ENCODE measurements at places on chromosomes 2 and 18.

DNA sequence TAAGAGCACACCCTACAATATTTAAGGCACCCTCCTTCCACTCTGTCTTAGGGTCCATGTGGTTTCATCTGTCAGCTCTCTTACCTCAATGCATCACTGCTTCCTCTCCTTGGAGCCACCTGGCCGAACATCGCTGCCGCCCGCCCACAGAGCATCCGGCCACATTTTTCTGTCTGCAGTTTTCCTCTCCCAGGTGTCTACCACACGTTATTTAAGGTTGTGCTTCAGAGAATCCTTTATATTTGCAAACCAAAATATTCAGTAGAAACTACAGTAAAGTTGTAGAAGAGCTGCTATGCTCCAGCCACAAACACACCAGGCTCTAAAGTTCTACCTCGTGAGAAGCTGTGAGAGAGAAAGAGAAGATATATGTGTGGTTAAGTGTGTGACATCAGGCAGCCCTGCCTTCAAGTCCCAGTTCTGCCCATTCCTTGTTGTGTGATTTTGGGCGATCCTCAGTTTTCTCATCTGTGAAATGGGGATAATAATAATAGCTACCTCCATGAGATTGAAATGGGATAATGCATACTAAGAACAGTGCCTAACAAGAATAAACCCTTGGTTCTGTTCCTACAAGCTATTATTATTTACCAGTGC, 4.9 kb upstream of the STK17B start:
- DNase-seq: no peak

DNA sequence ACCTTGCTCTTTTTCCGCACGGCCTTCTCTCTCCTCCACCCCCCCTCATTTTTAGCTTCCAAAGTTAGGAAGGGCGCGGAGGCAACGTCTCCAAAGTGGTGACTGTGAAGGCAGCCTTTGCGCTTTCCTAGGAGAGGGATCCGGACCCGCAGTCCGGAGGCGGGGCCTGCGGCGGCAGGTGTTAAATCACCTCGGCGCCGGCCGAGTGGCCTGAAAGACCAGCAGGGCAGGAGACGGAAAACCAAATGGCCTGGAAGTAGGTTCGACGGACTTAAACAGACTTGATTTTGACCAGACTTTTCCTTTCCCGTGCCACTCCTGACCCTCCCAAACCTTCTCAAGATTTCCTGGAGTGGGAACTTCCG, 615 bp downstream of the GORASP2 start:
- DNase-seq: peak; percentile 83

- DNase-seq: no peak
These were observed 11.4 kb downstream of the SESTD1 start for GRCh38 chr2:179253226-179253625.

GRCh38 chr2:224734949-224735348, 18.8 kb upstream of the CCDC195 start:
- no peak for DNase-seq

DNA sequence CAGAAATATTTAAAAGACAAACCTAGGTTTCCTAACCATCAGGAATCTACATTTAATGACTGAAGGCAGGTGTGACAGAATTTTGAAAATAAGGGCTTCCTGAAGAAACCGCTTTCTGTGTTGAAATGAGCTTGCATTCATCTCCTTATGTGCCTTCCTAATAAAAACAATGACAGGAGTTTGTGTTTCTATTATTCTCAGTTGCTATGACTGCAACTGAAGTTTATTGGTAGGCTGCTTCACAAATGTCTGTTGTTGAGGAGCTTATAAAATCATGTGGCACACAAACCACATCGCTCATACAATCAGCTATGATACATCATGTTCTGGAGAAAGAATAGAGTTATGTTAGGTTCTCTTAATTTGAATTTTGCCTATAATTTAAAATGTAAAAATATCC, 362.7 kb upstream of the SLC8A1 start:
- DNase-seq: no peak

GRCh38 chr18:50432915-50433314, 58.1 kb downstream of the SKA1 start:
- DNase-seq: no peak

DNA sequence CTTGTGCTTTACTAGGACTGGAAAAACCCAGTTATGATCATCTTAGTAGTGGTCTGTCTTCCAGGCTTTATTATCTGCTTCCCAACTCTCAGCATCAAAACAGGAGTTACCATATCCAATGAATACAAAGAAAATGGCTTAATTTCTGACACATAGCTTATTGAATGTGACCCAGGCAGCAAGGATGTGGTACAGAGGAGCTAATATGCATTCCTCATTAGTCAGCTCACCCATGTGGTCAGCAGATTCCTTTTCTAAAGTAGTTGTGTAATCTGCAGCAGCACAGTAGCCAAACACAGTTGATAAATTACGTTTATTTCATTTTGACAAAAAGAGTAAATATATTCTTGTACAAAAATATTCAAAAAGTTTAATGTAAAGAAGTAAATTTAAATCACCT, 43.6 kb downstream of the TSPYL6 start:
- DNase-seq: peak; percentile 26

DNA sequence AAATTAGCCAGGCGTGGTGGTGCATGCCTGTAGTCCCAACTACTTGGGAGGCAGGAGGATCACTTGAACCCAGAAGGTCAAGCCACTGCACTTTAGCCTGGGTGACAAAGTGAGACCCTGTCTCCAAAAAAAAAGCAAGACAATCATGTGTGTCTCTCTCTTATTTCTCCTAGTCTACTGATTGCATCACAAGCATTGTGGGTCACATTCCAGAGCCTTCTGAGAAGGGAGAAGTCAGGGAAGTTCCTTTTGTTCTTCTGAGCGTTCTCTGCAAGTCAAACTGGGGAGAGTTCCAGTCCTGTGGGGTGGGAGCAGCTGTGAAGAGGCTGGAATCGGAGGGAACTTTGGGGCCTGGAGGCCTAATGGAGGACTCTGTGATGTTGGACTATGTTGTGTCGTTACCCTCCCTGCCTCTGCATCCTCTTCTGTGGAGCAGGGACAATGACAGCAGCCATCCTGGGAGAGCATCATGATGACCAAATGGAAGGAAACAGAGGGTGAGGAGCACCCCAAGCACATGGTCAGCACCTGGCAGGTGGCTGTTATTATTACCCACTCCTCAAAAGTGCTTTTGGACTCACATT, 115.4 kb downstream of the MRO start:
- DNase-seq: no peak

- no peak for DNase-seq
These were observed 25.7 kb downstream of the DHX57 start for GRCh38 chr2:38850045-38850444.

DNA sequence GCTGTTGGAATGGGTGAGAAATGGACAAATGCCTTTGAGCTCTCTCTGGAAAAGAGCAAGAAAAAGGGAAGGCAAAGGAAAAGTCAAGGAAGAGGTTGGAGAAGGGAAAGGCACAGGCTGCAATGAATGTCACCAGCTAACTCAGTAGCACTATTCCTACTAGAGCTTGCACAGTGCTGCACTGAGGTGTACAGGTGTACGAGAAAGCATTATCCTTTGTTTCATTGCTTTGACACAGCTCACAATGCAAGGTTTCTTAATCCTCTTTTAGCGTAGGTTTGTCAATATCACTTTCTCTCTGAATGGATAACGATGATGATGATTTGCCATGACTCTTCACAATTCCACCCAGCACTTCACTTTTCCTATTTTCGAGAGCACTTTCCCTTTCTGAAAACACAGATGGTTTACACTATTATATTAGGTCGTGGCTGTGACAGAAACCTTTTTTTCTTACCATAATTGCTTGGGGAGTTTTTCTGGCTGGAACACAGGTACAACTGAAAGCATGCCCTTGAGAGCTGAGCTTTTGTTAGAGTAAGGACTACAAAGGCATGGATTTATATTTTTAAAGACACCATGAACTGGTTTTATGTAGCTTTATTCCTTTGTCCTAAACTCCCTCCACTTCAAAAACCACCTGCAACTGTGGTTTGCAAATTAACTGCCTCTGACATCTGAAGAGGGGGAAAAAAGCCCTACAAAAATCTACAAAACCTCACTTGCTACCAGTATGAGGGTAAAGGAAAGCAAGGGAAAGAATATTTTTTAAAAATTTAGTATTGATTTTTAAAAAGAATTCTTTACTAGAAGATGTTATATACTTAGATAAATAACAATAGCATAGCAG, 265.5 kb downstream of the TGIF1 start:
- peak; percentile 87 for DNase-seq

DNA sequence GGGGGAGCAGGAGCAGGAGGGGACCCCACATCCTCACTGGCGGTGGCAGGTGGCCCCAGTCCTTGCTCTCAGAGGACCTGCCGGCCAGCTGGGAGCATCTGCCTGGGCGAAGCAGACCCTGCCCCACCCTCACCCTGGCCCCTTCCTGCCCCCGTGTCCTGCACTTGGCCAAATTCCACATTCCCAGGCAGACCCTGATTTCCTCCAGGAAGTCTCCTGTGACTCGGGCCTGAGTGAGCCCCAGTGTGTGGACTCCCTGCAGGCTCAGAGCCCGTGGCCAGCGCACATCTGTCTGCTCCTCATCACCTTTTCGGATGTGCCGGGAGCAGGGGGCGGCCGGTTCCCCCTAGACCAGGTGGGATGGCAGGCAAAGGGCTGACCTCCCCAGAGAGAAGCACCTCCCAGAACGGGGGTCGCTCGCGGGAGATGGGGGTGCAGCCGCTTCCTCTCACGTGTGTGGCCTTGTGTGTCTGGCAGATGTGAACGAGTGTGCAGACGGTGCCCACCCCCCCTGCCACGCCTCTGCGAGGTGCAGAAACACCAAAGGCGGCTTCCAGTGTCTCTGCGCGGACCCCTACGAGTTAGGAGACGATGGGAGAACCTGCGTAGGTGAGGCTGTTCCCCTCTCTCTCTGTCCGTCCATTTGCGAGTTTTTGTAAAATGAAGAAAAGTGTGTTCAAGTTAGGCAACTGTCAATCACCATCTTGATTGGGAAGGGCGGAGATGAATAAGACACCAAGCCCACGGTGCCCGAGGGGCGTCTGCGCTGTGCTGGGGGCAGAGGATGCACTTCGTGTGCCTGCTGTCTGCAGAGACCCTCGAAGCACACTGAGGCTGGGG, 90.4 kb downstream of the TPO start:
- no peak for DNase-seq

DNA sequence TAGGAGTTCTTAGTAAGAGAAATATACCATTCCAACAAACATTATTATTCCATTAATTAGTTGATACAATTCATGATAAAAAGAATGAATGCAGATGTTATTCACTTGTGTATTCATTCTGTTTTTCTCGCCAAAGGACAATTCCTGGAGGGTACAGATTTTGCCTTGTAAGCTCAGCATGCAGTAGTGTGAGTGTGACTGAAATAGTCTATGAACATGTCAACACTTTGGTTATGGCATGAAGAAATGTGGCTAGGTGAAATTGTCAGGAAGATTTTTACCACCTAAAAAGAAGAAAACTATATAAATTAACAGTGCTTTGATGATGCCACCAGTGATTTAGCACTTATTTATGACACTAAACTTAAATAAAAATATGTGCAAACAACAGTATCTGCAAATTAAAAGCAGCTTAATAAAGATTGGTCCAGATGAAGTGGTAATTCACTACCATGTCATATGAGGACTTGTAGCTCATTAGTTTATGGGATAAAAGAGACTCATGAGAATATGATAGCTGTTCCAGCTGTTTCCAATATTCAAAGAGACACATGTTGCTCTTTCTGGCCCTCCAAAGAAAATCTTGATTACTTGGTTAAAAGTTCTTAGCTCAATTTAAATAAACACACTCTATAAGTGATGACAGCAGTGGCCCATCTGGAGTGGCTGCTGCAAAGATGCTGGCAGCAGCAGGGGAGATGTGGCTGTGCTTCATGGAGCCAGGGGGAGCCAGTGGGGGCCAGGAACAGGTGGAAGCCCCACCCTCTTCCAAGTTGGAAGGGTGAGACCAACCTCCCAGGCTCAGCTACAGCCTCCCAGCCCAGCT, 165.0 kb downstream of the CDH19 start:
- peak; percentile 20 for DNase-seq

DNA sequence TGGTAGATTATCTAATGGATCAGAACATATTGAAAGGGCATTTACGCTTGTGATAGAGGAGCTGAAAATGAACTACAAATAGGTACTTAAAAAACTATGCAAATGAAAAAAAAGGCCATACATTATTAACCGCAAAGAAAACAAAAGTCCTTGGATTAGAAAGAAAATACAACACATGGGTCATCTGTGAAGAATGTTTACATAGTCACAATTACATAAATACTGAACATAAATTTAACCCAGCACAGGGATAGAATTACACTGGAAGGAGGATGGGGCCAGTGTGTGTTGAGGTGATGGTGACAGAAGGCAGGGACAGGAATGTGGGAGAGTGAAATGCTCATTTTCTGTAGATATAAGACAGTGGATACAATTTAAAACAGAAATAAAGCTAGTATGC, 6.6 kb downstream of the NTSR2 start:
- DNase-seq: no peak

All from eye (tissue), 1 donor.